HTR-8/SVneo (cell line): ENCODE measurements at places on chromosomes 16 and 17.

DNA sequence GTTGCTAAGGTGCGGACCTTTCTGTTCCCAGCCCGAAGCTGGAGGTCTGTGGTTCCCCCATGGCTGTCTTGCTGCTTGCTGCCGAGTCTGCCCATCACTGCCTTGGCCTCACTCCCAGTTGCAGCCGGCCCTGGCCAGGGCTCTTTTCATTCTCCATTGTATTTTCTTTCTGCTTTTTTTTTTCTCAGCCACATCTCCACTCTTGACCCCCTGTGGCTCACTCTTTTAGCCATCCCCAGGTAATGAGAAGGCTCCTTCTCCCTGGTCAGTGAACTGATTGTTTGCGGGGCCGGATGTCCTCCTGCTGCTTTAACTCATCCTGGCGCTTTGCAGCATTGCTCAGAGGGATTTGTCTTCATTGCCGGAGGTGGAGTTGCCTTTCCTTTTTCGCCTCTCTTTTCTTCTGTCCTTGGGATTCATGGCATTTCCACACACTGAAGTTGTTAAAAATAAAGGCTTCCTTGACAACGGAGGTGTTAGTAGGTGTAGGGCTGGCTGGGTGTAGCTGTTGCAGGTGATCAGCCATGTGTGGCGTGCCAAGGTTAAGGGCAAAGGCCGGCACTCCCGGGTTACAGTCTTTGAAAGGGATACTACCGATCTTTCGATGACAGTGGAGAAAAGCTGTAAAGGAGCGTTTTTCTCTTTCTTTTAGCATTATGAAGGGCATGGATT, 34.1 kb downstream of the MAP2K6 start:
- no peak for DNase-seq

DNA sequence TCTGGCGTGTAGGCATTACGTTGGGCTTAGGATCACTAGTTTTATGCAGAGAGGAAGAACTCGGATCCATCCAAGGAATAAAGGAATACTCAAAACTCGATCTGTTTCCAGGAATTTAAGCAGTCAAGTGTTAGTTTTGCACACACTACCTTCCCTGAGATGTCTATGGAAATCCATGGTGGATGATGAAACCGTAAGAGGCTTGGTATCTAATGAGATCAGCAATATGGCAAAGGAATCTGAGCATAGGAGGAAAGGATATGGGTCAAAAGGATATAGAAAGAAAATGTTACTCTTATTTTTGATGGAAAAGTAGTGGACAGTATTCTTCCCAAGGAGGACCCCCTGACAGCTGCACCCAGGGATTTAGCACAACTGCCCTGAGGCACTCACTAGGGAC, 59.6 kb downstream of the SMG6 start:
- no peak for DNase-seq

DNA sequence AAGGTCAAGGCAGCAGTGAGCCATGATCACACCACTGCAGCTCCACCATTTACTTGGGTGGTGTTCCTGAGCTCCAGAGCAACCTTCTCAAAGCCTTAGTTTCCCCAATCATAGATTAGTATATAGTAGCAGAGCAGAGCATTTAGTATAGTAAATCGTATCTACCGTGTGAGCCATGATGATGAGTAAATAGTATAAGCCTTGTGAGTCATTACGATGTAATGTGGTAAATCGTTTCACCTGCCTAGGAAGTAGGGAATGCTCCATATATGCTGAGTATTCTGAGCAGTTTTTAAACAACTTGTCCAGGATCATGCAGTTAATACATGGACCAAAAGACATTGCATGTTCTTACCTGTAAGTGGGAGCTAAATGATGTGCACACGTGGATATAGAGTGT, 66.4 kb downstream of the SCNN1B start:
- no peak for DNase-seq

- DNase-seq, result no peak
These were observed 742.8 kb upstream of the SOX9 start for GRCh38 chr17:71378036-71378435.

DNA sequence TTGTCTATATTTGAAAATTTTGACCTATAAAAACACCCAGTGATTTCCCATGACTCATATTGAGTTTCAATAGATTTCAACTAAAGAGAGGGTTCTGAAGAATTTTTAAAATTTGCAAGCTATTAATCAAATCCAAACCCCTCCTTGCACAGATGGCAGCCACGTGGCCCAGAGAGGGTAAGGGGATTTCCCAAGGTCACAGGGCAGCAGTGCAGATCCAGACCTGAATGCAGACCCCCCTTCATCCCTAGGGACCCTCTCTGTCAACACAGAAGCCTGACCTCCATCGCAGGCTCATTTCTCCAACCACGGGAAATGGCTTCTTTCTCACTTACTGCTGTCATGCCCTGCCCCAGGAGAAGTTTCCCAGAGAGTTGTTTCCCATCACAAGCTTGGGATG, 24.7 kb upstream of the CES5A start:
- no peak for DNase-seq

- no peak for DNase-seq
These were observed 42.2 kb downstream of the RPH3AL start for GRCh38 chr17:310111-311010.

- DNase-seq, result no peak
These were observed 6.2 kb upstream of the RPTOR start for GRCh38 chr17:80538484-80538883.

GRCh38 chr16:50621452-50621792, 59.7 kb downstream of the SNX20 start:
- DNase-seq, result no peak

DNA sequence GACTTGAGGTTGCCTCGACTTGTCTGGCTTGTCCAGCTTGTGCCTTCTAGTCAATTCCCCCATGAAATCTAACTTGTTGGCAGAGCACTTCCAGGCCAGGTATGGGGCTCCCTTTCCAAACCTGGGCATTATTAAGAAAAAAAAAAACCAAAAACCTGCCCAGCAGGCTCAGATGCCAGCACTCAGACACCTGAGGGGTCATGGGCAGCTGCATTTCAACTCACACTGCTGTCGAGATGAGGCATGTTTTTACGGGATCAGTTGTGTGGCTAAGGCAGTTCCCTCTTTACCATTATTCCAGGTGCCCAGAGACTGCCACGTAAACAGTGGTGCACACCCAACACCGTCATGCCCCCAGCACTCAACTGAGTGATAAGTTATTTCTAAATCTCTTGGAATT, 17.8 kb downstream of the TMEM11 start:
- DNase-seq, result no peak

- no peak for DNase-seq
These were observed 34.4 kb downstream of the HAPSTR1 start for GRCh38 chr16:9125658-9126505.

DNA sequence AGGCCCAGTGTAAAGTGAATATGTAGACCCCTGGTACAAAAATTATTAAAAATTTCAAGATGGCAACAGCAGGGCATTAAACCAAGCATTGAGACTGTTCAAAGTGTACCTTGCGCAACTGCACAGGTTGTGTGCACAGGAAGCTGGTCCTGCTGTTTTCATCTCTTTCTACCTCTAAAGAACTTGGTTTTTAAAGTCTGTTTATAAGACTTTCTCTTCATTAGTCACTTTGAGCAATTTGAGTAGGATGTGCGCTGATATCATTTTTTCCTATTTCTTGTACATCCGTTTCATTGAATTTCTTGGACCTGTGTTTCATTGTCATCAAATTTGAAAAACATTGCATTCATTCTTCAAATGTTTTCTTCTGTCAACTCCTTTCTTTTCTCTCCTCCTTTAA, 16.8 kb upstream of the PMP22 start:
- DNase-seq, result no peak

GRCh38 chr17:41338961-41339485, 11.6 kb downstream of the KRT33A start:
- no peak for DNase-seq

DNA sequence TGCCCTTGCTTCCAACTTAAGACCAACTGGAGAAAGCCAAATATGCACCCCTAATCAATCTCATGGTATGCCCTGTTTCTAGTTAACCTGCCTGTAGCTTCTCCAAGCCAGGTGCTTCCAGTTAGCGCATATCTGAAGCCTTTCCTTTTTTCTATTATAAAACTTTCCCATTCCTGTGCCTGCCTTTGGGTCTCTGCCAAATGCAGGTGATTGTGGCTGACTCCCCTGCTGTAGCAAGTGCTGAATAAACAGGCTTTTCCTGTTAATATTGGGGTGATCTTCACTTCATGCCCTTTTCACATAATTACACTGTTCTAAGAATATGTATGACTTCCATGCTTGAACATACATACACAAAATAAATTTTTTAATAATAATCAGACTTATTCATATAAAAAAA, 207.4 kb downstream of the TANC2 start:
- DNase-seq, result no peak
